ENCODE measurements at places on chromosomes 7 and 10.

GRCh38 chr10:19977097-19977521, 160.9 kb downstream of the PLXDC2 start:
- no peak for DNase-seq

GRCh38 chr7:136919820-136920219, 51.4 kb downstream of the CHRM2 start:
- DNase-seq, result no peak

DNA sequence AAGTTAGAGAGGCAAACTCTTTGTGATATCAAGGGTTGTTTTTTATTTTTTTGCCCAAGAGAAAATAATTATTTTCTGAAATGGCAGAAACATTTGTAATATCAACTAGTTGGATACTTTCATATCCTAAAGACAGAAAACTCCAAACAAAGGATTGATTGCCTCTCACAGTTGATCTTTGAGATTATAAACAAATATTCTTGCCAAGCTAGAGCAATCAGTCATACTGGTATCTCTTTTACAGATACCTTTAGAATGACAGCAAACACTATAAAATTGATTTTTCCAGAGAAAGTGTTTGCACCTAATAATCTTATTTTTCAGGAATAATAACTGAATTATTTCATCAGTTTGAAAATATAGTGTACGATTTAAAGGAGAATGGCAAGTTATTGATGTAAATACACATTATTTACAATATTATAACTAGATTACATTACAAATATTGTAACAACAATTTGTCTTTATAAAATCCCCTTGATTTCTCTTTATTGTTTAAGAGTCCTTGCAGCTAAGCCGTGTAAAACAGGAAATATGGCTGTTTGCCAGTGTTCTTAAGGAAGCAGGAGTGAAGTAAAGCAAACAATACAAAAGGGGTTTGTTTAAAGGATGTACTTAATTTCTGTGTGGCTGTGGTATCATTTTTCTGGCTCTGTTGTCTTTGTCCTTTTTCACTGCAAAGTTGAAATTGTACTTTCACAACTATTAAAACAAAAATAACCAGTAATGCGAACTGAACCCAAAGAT, 58.4 kb downstream of the MAPK8 start:
- no peak for DNase-seq

DNA sequence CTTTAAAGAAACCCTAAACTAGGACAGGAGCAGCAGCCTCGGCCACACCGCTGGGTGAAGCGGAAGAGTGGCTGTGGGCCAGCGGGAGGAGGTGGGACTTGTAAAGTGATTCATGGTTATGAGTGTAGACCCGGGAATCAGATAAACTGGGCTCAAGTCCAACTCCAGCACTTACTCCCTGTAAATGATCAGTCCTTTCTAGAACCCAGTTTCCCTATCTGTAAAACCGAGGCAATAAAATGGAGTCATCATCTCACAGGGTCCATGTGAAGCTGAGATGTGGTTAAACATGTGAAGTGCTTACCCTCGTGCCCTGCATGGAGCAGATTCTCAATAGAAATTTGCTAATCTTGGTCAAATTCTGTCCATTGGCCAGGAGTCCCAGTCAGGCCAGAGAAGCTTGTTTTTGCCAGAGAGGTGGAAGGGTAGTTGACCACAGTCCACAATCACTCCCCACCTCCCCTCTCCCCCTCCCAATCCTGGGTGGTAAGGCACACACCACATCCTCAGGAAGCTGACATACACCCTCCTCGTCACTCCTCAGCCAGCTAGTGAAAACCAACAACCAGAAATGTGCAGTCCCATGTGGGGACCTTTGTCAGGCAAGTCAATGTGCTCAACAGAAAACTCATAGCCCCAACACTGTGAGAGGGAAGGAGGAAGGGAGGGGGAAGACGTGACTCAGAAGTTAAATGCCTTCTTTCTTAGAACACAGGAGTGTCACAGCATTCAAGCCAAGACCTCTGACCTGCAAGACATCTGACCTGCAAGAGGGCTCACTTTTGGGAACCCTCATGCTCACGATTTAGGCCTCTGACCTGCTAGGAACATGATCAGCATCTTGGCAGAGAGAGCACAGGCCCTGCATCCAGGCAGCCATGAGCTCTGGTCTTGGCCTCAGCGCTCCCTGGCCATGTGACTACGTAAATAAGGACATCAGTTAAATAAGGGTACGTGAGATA, 145.1 kb downstream of the PLXNA4 start:
- DNase-seq, result peak; percentile 85

- DNase-seq, result peak; percentile 56
Observed at GRCh38 chr7:43834463-43835251, 34.7 kb downstream of the MRPS24 start.

DNA sequence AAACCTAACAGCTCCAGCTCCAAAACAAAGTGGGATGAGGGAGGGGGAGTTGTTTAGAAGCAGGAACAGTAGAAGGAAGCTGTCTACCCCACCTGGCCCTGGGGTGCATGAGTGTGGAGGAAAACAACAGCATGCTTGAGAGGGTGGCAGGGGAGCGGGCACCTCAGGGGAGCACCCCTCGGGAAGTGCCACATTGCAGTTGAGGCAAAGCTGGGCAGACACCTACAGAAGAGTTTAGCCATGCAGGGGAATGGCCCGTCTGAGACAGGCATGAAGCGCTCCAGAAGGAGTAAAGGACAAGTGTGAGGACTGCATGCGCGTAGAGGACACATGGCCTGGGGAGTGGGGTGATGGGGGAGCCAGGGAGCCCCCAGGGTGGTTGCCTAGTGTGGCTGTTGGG, 18.1 kb downstream of the CHAT start:
- no peak for DNase-seq

DNA sequence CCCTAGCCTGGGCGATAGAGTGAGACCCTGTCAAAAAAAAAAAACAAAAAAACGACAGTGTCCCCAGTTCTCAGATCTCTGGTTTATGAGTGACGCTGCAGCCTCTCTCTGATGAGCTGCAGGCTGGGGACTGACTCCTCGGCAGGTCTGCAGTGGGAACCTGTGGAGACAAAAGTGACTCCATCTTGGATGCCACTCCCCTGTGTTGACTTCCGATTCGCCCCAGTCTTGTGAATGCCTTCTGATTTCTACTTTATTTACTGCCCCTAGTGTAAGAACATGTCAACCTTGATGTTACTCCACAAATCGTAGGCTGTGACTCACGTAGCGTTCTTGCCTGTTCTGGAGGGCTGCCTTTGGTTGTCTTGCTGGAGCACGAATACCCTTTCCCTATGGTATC, 6.2 kb downstream of the TACR2 start:
- DNase-seq, result no peak

DNA sequence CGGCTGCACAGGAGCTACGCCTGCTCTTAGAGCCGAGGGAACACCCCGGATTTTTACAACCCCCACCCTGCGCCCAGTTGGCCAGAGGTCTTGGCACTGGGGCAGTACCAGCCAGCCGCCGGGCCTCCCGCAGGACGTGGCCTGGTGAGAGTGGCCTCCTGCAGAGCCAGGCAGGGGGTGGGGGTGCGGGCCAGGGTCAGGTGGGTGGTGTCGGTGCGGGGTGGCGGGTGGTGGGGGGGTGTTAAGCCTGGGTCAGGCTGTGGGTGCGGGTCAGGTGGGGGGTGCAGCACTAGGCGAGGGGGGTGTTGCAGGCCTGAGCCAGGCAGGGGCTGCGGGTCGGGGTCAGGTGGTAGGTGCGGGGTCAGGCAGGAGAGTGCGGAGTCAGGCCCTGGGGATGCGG, 647 bp downstream of the ECHS1 start:
- no peak for DNase-seq

GRCh38 chr10:5659702-5660528, 6.5 kb downstream of the ASB13 start:
- DNase-seq, result no peak

GRCh38 chr7:12031186-12031585, 179.9 kb upstream of the TMEM106B start:
- no peak for DNase-seq

- no peak for DNase-seq
Observed at GRCh38 chr10:18005781-18006456, 54.2 kb downstream of the SLC39A12 start.

DNA sequence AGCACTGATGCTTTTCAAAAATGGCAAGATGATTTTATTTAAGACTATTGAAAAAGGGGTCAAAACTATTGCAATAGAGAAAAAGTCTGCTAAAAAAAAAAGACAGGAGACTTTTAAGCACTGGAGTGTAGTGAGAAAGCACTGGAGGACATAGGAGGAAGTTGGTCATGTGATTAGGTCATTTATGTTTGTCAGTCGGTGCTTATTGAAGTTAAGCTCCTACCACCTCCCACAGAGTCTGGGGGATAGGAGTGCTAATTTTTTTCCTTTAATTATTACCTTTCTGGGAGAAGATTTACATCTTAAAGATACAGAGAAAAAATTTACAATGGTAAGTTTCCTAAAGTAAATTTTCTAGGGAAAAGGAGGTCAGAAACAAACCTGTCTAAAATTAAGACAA, 80.2 kb upstream of the TMEM229A start:
- no peak for DNase-seq

GRCh38 chr7:2405601-2406345, 2.4 kb downstream of the CHST12 start:
- peak; percentile 81 for DNase-seq

DNA sequence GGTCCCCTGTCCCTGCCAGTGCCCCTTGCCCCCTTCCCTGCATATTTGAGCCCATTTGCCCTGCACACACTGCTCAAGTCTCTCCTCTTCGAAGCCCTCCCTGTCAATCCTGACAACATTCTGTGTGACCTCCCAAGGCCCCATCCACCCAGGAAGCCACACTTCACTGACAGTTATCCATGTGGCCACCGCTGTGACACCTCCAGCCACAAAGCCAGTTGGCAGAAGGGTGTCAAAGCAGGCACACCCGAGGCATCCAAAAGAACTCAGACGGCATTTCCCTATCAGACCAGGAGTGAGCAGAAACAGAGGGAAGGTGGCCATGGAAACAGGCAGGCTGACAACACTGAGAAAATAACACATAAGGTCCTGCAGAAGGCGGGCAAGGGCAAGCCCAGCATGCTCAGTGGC, 4.6 kb downstream of the POLM start:
- DNase-seq, result no peak

GRCh38 chr7:4713183-4713784, 31.2 kb downstream of the FOXK1 start:
- no peak for DNase-seq

DNA sequence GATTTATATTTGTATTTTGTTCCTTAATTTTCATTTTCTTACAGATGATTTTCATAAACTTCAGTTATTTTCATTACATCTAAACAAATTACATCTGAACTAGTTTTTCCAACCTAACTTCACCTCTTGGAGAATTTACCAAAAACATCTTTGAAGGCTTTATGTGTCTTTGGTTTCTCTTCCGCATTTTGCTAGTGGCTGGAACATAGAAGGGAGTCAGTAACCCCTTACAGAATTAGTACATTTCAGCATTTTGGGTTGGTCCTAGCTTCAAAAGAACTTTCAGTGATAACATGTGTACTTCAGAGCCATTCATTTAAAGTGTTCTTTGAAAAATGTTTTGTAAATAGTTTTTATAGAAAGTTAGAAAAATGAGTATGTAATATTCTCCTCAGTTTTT, 169.8 kb upstream of the MTPN start:
- DNase-seq, result no peak

GRCh38 chr10:876438-876837, 55.1 kb downstream of the LARP4B start:
- DNase-seq, result no peak

DNA sequence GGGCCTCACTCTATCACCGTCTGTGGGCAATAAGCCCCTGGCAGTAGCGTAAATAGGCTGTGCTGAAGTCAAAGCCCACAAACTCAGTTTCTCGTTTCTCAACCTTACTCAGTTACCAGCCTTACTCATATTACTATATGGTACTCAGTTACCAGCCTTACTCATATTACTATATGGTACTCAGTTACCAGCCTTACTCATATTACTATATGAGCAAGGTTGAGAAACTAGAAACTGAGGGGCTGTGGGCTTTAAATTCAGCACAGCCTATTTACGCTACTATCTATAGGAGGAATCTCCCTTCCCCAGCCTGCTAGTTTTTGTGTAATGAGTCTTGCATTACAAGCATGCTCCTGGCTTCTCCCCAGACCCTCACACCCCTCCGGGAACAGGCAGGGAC, 35.4 kb downstream of the CCDC3 start:
- no peak for DNase-seq

DNA sequence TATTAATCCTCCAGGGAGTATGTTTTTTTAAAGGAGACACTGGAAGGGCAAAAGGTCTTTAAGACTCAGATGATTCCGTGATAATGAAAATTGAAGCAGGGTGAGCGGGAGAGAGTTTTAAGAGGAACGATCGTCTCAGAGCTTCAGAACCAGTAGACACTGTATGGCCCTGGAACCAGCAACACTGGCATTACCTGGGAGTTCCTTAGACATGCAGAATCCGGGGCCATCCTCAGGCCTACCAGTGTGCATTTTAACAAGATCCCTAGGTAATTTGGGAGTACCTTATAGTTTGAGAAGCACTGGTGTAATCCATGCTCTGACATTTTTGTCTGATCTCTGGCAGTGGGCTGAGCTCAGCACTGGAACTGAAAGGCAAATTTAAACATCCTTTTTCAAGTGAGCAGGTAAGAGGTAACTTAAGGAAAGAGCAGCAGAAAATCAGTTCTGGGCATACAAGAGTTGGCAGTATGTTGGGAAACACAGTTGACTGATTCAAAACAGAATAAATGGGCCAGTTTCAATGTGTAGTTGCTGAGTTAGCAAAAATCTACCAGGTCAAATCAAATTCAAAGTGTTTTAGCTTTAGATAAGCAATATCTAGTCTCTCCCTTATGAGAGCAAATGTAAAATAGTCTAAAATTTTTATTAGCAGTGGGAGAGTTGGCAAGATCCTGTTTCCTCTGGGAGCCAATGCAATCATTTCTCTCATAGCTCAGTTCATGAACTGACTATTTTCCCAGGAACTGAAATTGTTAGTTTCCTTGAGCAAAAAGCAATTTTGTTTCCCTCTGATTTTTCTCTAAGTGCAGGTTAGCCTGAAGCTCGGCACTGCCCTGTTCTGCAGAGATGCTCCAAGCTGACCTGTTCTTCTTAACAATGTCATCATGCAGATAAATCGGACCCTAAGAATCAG, 97.2 kb upstream of the ELMO1 start:
- no peak for DNase-seq

DNA sequence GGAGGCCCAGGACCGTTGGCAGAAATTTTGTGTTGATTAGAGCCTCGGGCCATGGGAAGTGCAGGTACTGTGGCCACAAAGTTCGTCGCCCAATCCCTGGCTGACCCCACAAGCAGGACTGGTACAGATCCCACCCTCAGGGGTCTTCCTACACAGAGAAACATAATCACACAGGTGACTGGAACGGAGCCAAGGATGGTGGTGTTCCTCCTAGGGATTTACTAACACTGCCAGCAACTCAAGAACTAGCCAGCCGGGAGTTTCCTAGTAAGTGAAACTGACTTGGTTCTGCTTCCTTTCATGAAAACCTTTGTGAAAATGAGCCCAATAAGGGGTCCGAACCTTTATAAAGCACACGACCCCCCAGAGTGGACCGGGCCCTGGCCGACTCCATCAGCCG, 5.7 kb downstream of the CUX1 start:
- DNase-seq, result no peak

GRCh38 chr10:51297438-51297837, 223.2 kb downstream of the PRKG1 start:
- no peak for DNase-seq

- DNase-seq, result no peak
Observed at GRCh38 chr10:22617516-22617915, 96.9 kb downstream of the PIP4K2A start.

- DNase-seq, result no peak
Observed at GRCh38 chr10:116263870-116264655, 8.9 kb downstream of the GFRA1 start.
